ENCODE measurements at places on chromosomes 16 and 17. TPM values are rescaled to one million over a fixed set of nuclear protein-coding genes. Genes with fewer than 3 reads are reported as not detected.
A peak's percentile ranks its signal among the peaks of the same experiment; 100 is the strongest.

RGS11 gene
- total RNA-seq, result 0.96 TPM

ZNF747 gene
- total RNA-seq, result 14.5 TPM

GRCh38 chr17:68532826-68533225 lies 20.6 kb downstream of the PRKAR1A start:
- no peaks in the 10 kb centered on the region for H3K4me1 ChIP-seq
- H3K27ac ChIP-seq, result no peak overlapping the region
- H3K27me3 ChIP-seq, result no peaks in the 10 kb centered on the region
- peaks cover 25% of the 10 kb centered on the region for H3K36me3 ChIP-seq
- no peak for DNase-seq

DNA sequence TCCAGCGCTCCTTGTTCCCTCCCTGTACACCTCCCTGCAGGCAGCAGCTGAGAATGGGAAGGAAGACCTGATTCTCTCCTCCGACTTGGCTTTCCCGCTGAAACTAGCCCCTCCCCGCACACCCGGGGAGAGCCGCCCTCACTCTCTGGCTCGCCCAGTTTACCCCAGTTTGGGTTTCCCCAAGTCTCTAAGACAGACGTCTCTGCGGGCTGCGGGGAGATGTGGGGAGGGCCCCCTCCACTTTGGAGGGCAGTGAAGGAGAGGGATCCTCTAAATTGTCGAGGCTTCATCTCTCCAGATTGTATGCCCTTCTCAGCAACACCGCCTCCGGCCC lies 797 bp downstream of the GRB7 start:
- peaks cover 17% of the 10 kb centered on the region for H3K4me1 ChIP-seq
- peak overlapping the region; percentile 62 for H3K4me3 ChIP-seq
- H3K36me3 ChIP-seq, result no peaks in the 10 kb centered on the region
- peaks cover 29% of the 10 kb centered on the region for H3K27me3 ChIP-seq
- no peak overlapping the region for H3K27ac ChIP-seq
- peak; percentile 58 for DNase-seq

- H3K27ac ChIP-seq, result no peak overlapping the region
- no peak for DNase-seq
- no peak overlapping the region for H3K4me3 ChIP-seq
- H3K4me1 ChIP-seq, result no peaks in the 10 kb centered on the region
- H3K27me3 ChIP-seq, result peaks cover 91% of the 10 kb centered on the region
Measured at GRCh38 chr17:47792457-47792856, 29.1 kb downstream of the OSBPL7 start.

- H3K4me1 ChIP-seq, result peaks cover 9% of the 10 kb centered on the region
- no peaks in the 10 kb centered on the region for H3K36me3 ChIP-seq
- H3K27me3 ChIP-seq, result no peaks in the 10 kb centered on the region
- H3K27ac ChIP-seq, result no peak overlapping the region
Measured at GRCh38 chr17:39820541-39820940, 43.6 kb downstream of the IKZF3 start.

DNA sequence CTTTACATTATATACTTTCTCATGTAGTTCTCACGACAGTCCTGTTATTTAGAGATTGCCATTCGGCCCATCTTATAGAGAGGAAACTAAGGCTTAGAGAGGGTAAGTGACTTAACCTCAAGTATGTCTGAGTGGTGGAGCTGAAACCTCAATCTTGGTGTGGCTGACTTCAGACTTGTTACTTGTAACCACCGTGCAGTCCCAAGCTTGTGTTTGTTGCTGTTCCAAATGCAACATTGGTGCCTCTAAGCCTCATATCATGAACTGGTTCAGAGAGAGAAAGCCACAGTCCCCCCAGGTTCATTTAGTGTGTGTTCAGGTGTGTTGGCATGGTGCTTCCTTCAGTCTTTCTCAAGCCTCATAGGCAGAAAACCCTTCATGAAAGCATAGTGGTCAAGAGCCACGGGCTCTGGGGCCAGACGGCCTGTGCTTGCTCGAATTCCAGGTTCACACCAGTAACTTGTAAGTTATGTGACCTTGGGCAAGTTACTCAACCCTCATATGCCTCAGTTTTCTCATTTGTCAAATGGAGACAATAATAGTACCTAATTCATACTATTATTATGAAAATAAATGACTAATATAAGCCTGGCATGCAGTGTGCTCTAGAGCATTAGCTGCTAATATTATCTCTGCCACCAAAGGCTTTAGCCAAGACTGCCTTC lies 39.9 kb downstream of the CDH1 start:
- H3K27ac ChIP-seq, result no peak overlapping the region
- peaks cover 10% of the 10 kb centered on the region for H3K4me1 ChIP-seq
- H3K4me3 ChIP-seq, result no peak overlapping the region
- no peaks in the 10 kb centered on the region for H3K36me3 ChIP-seq
- DNase-seq, result no peak

GRCh38 chr17:81412490-81413093 lies 17.3 kb downstream of the BAHCC1 start:
- H3K27me3 ChIP-seq, result no peaks in the 10 kb centered on the region
- H3K4me3 ChIP-seq, result no peak overlapping the region
- H3K36me3 ChIP-seq, result no peaks in the 10 kb centered on the region
- H3K27ac ChIP-seq, result no peak overlapping the region

DNA sequence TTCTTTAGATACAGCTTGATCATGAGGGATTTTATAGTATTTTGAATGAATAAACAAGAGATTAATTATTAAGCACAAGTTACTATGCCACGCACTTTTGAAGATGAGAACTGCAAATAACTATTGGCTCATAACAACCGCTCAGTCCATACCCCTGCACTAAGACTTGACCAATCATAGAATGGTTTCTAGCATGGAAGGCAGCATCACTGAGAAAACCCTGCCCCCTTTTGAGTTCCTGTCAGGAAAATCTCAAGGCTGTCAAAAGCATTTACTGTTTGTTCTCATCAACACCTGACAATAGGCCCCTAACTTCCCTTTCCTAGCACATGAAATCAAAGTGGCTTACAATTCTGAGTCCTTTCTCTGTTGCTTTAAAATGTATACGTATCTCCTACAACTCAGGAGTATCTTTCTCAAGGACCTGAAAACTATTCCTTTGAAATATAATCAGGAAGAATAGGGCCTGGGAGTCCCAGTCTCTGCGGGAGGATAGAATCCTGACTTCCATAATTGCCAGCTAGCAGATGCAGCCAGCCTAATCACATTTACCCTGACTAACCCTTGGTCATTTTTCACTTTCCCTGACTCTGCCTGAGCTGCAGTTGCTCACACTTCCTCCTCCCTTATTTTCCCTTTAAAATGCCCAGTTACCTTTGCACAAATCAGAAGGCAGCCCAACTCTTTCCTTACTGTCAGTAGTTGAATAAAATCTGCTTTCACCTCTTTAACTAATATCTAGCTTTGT lies 9.1 kb upstream of the MMD start:
- no peak for DNase-seq
- no peaks in the 10 kb centered on the region for H3K27me3 ChIP-seq
- H3K4me1 ChIP-seq, result no peaks in the 10 kb centered on the region
- no peak overlapping the region for H3K4me3 ChIP-seq

DNA sequence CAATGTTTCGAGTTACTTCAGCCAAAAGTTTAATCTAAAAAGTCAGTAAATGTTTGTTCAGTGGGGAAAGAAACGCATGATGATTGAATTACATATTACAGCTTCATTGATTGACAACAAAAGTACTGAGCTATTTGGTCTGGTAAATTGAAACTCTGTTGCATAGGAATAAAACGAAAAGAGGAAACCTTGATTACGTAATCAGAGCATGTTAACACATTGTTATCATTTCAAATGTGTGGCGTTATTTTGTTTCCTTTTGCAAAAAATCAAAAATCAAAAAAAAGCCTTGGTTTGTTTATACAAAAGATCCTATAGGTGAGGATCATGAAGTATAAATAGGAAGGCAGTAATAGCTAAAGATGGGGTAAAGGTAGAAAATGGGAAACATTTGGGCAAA lies 19.5 kb upstream of the CA10 start:
- no peak overlapping the region for H3K27ac ChIP-seq
- H3K36me3 ChIP-seq, result no peaks in the 10 kb centered on the region
- no peak for DNase-seq
- H3K4me3 ChIP-seq, result no peak overlapping the region

DNA sequence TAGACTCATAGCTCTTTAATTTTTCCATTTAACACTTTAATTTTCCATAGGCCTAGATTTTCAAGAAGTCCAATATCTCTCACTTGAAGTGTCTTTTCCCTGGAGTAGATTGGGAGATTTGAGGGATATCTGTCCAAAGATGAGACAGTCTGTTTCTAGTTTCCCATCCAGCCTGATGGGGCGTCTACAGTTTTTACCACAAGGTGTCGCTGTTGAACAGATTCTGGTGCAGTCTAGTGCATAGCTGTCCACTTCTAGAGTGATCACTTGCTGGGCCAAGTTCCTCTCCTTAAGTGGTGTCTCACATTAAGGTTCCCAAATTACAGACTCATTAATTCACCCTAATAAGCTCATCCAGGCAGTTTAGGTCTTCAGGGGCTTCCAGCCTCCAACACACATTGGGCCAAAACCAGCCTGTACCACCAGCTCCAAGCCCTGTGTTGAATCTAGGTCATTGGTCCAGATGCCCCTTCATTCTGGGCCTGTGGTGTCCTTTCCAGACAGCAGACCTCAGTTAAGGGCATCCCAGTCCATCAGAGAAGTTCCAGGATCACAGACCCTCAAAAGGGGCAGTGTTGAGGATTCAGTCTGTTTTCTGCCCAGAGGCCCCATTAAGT lies 9.4 kb downstream of the SNX20 start:
- peak; percentile 52 for DNase-seq
- H3K36me3 ChIP-seq, result no peaks in the 10 kb centered on the region
- no peak overlapping the region for H3K4me3 ChIP-seq
- peaks cover 6% of the 10 kb centered on the region for H3K4me1 ChIP-seq
- no peak overlapping the region for H3K27ac ChIP-seq

DNA sequence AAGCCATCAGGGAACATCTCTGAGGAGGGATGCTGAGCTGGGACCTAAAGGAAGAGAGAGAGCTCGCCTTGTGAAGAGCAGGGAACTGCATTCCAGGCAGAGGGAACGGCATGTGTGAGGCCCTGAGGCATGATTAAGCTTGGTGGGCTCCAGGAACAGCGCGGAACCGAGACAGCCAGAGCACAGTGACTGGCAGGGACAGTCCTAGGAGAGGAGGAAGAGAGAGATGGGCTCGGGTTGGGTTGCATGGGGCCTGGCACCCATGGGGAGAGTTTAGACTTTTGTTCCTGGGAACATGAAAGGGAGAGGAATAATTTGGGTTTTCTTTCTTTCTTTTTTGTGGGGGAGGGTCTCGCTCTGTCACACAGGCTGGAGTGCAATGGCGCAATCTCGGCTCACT lies 39.2 kb upstream of the CPNE2 start:
- no peaks in the 10 kb centered on the region for H3K36me3 ChIP-seq
- no peak overlapping the region for H3K4me3 ChIP-seq
- no peak overlapping the region for H3K27ac ChIP-seq

DNA sequence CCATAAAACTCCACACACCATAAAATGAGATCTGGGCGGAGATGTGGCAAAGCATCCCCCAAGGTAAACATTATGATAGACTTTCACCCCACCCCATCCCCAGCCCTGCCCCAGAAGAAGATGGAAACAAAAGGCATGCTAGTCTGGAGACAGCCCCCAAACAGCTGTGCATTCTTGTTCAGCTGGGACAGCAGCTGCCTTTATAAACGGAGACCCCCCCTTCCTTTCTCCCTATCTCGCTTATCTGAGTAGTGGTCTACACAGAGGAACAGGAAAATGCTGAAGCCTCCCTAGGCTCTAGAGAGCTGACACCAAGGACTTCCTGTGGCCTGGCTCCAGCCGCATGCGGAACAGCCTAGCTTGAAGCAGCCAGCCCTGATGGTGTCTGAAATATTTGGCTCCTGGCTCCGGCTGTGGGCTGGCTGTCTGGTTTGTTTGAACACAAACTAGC lies 190.3 kb upstream of the ANKFN1 start:
- peaks cover 8% of the 10 kb centered on the region for H3K4me1 ChIP-seq
- no peak overlapping the region for H3K4me3 ChIP-seq
- H3K27me3 ChIP-seq, result no peaks in the 10 kb centered on the region
